ENCODE measurements at places on chromosomes 2 and 18. TPM values are rescaled to one million over a fixed set of nuclear protein-coding genes. Genes with fewer than 3 reads are reported as not detected.
A peak's percentile ranks its signal among the peaks of the same experiment; 100 is the strongest.

The POLR1B gene
- polyA plus RNA-seq = 6.0 TPM

The PTPRM gene
- 52.4 TPM for polyA plus RNA-seq

The C2orf80 gene
- not detected for polyA plus RNA-seq

The POTEJ gene
- polyA plus RNA-seq = not detected

The SCN3A gene
- 0.11 TPM for polyA plus RNA-seq

The LIMS4 gene
- 5.5 TPM for polyA plus RNA-seq

DNA sequence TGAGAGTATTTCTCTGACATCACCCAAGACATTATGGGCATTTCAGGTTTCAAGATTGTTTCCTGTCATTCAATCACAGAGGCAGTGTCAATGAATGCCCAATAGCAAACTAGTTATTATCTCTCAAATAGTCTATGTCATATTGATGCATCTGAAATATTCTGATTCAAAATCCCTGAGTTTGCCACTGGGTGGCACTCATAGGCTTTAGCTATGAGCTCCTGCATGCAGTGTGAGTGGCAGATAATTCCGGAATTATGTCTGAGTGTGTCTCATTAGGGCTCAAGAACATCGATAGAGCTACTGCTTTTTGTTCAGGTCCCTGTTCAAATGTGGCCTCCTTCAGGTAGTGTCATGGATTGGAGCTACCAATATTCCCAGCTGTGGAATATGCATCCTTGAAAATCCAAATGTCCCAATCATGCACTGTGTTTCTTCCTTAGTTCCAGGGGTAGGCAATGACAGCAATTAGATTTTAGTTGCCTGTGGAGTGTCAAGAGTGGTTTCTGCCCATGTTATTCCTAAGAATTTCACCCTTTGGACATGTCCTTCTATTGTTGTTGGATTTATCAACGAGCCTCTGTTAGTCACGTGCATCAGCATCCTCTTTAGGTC lies 7.8 kb upstream of the OR6B3 start:
- DNase-seq = no peak

GRCh38 chr2:47264143-47264542 lies 109.0 kb upstream of the STPG4 start:
- DNase-seq = no peak

- DNase-seq = no peak
Measured at GRCh38 chr18:22173928-22174301, 4.5 kb downstream of the GATA6 start.

GRCh38 chr2:124959581-124959980 lies 934.5 kb downstream of the CNTNAP5 start:
- no peak for DNase-seq

DNA sequence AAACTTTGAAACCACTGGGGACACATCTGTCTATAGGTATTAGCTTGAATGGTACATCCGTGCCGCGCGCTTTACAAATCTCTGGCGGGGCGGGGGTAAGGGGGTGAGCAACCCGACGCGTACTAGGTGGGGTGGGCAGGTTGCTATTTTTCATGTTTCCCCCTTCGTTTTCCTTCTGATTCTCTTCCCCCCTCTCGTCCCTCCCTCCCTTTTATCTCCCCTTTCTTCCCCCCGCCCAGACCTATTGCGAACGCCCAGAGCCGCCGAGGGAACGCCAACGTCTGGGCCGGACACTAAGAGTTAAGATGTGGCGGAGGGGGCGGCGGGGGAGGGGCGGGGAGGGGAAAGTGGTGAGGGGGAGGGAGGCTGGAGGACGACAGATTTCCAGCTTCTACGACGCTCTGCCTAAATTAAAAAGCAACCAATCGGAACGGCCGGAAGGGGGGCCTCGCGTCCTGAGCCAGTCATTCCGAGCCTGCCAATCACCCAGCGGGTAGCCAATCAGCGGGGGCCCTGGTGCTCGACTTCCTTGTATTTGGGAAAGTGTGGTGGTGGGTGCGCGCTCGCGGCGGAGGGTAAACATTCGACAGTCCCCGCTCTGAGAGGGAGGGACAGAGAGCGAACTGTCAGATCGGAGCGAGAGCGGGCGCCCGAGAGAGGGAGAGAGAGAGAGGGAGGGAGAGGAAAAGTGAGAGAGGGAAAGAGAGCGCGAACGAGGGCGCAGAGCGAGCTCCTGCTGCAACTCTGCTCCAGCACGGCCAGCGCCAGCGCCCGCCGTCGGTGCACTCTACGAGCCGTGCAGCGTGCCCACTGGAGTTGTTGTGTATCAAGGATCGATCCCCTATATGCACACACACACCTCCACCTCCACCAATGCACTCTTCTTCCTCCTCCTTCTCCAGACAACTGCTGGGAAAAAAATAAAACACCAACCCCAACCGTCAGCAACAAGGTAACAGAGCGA lies at the start of gene POU3F3:
Gene POU3F3, plus strand, starts transcription at position 582 of the 964 bp plus-strand sequence. CDS start 1,396 bp downstream, outside the sequence.
- peak; percentile 98 for DNase-seq

- DNase-seq = no peak
Measured at GRCh38 chr18:78240101-78240500, 739.5 kb upstream of the SALL3 start.

DNA sequence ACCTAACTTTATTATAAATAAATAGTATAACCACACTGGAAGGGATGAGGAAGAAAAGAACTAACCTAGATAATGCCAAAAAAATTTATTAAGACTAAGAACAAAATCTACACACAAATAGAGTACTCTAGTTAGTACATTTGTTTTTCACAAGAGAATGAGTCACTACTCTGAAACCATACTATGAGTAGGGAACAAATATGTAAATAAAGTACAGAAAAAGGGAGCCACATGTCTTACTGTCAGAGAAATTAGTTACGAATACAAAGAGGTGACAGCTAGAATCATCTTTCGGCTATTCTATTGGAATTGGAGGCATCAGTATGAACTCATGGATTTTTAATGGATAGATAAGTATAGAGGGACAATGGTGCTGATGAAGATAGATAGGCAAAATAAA lies 150.5 kb downstream of the COPS8 start:
- DNase-seq = no peak

DNA sequence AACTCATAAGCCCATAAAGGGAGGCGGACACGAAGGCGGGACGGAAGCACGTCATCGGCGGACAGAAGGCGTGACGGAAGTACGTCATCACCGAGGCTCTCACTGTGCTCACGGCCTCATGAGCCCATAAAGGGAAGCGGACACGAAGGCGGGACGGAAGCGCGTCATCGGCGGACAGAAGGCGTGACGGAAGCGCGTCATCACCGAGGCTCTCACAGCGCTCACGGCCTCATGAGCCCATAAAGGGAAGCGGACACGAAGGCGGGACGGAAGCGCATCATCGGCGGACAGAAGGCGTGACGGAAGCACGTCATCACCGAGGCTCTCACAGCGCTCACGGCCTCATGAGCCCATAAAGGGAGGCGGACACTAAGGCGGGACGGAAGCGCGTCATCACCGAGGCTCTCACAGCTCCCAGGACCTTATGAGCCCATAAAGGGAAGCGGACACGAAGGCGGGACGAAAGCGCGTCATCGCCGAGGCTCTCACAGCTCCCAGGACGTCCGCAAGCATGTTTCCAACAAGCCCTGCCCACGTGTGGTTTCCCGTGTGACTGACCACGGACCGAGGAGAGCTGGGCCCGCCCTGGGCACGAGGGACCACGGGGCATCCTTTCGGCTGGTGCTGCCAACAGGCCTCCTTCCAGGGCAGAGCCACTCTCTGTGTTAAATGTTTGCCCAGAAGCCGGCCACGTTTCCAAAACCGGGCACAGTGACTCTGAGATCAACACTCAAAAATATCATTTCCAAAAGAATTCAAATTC lies 182.7 kb upstream of the SALL3 start:
- no peak for DNase-seq

- DNase-seq = peak; percentile 67
Measured at GRCh38 chr2:54899576-54900200, 150.6 kb downstream of the RTN4 start.

- DNase-seq = no peak
Measured at GRCh38 chr2:10033251-10034006, 9.9 kb upstream of the KLF11 start.

GRCh38 chr2:17470855-17471641 lies 47.2 kb downstream of the RAD51AP2 start:
- DNase-seq = no peak

DNA sequence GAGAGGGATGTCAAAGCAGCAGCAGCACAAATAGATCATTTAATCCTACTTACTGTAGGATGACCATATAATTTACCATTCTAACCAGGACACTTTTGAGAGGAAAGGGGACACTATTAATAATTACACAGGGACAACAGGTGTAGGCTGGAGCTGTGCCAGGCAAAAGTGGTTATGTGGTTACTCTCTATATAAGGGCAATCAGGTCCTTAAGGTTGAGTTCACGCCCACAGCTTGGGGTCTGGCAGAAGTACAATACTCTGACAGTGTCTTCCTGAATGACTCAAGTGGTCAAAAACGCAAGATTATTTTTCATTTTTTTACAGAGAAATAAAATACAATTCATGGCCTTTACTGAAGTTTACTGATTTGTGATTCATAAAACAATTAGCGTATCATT lies 2.8 kb downstream of the PREPL start:
- no peak for DNase-seq

- DNase-seq = no peak
Measured at GRCh38 chr18:22493255-22493654, 75.5 kb upstream of the CTAGE1 start.

DNA sequence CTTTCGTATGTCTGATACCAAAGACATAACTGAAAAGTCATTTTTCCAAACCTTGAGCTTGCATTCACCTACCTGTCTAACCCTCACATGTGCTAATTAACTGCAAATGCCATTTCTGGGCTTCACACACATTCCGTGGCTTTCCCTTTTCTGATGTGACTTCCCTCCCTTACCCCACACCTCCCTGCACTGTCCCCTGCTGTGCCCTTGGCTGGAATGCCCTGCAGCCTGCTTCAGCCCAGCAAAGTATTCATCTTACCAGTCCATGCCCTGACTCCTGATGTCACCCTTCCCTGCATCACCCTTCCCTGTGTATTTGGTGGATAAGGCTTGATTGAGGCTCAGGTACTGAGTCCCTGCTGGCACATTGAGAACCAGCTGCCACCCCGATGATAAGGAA lies 12.2 kb downstream of the RETSAT start:
- DNase-seq = no peak

- no peak for DNase-seq
Measured at GRCh38 chr18:52160636-52161035, 179.4 kb upstream of the DCC start.

GRCh38 chr2:219306047-219306446 lies 3.2 kb downstream of the PTPRN start:
- DNase-seq = no peak

- no peak for DNase-seq
Measured at GRCh38 chr2:179454443-179455171, 190.0 kb upstream of the SESTD1 start.

DNA sequence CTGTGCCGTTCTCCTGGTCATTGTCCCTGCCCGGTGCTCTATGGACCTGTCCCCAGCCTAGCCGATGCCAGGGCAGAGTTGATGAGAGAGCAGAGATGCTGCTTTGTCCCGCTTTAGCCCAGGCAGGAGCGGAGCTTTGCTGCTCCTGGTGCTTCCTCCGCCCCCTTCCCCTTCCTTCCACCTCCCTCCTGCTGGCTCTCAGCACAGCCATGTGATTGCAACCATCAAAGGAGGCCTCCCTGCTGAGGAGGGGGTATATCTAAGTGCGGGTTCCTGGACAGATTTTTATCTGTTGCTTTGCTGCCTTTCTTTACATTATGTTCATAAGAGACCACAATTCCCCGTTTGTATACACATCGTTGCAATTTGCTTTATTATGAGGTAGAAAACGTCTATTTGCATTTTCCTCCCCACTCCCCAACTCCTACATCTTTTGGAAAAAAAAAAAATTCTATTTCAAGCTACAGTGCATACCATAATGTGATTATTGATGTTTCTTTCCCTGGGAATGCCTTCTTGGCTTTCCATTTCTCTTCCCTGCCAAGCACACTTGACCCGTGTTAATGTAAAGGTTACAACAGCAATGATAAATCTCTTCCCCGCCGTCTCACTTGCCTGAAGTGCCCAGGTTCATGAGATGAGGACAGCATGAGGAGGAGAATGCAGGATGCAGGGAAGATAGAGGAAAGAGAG lies 25.4 kb downstream of the ALPK2 start:
- peak; percentile 70 for DNase-seq

Data from kidney (tissue), 22 donors.